ENCODE measurements at places on chromosomes 3 and 15.

GRCh38 chr3:181728470-181729340, 17.0 kb downstream of the SOX2 start:
- DNase-seq: no peak

GRCh38 chr3:18086078-18086477, 339.1 kb downstream of the SATB1 start:
- DNase-seq: no peak

DNA sequence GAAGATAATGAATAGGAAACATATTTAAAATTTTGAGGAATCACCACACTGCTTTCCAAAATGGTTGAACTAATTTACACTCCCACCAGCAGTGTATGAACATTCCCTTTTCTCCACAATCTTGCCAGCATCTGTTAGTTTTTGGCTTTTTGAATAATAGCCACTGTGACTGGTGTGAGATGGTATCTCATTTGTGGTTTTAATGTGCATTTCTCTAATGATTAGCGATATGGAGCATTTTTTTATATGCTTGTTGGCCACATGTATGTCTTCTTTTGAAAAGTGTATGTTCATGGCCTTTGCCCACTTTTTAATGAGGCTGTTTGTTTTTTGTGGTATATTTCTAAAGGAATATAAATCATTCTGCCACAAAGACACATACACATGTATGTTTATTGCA, 166.3 kb downstream of the NECTIN3 start:
- no peak for DNase-seq

GRCh38 chr3:8503461-8503860, 1.8 kb downstream of the LMCD1 start:
- peak; percentile 38 for DNase-seq

DNA sequence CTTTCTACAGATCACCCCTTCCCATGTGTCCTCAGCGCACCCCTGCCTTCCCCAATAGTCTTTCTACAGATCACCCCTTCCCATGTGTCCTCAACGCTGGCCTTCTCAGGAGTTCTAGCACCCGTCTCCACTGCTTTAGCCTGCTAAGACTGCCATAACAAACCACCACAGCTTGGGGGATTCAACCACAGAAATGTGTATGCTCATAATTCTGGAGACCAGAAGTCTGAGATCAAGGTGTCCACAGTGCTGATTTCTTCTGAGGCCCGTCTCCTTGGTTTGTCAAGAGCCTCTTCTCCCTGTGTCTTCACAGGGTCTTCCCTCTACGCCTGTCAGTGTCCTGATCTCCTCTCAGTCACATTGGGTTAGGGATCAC, 68.1 kb upstream of the CGNL1 start:
- DNase-seq: peak; percentile 26

- no peak for DNase-seq
Observed at GRCh38 chr3:43328653-43329052, 42.3 kb downstream of the SNRK start.

DNA sequence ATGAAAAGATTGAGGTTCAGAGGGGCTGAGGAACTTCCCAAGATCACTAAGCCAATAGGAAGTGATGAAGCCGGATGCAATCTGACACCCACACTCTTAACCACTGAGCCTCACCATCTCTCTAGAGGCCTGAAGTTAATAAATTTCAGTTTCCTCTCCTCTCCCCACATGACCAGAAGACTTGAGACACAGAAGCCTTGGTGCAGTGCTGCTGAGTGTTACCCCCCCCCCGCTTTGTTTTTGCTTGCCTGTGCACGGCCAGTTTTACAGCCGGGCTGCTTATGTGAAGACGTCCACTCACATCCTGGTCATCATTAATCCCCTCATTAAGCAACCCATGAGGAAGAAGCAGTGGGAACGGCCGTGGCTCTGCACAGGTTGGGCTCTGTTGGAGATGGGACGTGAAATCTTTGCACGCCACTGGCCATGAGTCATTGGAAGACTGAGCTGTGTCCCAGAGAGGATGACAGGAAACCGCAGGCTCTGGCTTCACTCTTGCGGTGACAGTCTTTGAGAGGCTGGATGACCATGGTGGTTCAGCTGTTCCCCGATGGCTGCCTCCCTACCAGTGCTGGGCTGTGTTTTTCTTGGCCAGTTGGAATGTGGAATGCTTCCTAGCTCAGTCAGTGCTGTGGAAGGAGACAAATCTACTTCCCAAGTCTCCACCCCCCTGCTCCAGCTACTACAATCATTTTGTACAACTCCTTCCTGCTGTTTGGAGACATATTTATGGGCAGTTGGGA, 232.6 kb upstream of the LRTM1 start:
- DNase-seq: peak; percentile 99

DNA sequence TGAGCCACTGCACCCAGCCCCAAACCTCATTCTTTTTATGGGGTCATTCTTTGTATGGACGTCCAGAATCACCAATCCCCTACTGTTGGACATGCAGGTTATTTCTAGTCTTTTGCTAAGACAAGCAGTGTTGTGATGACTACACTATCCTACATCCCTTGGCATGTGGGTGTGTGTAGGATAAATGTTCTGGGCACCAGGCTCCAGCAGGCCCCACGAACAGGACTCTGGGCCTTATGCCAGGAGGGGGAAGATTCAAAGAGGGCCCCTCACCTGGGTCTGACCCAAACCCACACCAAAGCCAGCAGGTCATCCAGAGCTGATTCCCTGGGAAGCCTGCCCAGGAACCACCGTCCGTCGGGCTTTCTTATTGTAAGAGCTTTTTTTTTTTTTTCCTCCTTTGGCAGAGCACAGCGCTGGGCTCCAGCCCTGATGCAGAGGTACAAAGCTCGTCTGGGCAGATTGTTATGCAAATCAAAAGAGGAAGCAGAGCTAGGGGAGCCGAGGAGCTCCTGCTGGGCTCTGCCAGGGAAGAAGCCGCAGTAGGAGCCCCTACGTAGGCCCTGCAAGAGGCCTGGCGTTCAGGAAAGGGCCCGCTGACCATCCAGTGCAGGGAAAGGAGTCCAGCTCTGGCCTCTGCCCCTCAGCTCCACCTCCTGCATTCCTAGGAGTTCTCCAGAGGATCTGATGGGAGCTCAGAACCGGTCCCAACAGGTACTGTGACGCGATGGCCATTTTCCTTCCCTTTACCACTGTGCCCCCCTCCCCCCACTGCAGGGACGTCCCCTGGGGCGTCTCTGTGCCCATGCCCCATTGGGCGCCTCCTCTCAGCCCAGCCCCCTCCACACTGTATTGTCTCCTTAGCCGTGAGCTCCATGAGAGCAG, 29.0 kb upstream of the FURIN start:
- peak; percentile 26 for DNase-seq

GRCh38 chr3:156471431-156471830, 83.5 kb downstream of the SSR3 start:
- DNase-seq: no peak
